NCI-H1436 treated with DMSO at 0.1 percent for 48 hours (cell line): ENCODE measurements at places on chromosomes 1 and 21.

- no peak for DNase-seq
Observed at GRCh38 chr1:216894494-216894893, 171.3 kb upstream of the ESRRG start.

DNA sequence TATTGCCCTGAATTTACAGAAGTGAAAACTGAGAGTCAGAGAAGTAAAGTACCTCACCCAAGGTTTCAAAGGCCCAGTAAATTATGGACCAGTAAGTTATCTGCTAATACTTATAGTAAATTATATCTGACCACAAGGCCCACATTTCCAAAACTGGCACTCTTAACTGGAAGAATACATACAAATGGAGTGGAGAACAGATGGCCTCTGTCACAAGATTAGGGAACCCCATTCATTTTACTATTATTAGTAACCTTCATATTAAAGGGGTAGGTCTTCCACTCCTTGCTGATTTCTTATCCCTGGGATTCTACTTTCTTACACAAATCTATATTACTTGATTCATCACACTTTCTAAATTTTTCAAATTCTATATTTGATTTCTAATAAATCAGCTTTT is 588.8 kb downstream of the NEGR1 start:
- DNase-seq: no peak

- no peak for DNase-seq
Observed at GRCh38 chr1:21068937-21069336, 107.8 kb downstream of the EIF4G3 start.

- DNase-seq: no peak
Observed at GRCh38 chr1:220928725-220929300, 49.6 kb downstream of the HLX start.

DNA sequence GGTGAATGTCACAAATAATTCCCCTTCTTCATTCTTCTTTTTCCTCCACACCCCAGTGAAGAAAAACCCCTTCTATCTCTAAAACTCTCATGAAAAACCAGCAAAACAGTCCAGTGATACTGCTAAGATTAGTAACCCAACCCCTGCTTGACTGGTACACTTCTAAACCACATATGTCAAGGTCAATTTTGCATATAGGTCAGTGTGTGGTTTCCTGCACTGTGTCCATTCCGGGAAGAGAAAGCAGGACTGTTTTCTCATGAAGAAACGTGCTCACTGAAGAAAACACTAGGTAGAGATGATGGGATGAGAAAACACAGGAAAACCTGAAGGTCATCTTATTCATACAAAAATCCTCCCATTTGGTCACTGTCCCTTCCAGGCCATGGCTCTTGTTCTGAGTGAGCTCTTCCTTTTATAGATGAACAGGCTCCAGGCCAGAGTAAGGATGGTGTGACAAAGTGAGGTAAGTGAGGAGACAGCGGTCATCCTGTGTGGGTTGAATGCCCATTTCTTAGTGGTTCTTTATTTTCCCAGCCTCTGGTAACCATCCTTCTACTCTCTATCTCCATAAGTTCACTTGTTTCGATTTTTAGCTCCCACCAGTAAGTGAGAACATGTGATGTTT is 122.7 kb downstream of the FASLG start:
- DNase-seq: no peak

DNA sequence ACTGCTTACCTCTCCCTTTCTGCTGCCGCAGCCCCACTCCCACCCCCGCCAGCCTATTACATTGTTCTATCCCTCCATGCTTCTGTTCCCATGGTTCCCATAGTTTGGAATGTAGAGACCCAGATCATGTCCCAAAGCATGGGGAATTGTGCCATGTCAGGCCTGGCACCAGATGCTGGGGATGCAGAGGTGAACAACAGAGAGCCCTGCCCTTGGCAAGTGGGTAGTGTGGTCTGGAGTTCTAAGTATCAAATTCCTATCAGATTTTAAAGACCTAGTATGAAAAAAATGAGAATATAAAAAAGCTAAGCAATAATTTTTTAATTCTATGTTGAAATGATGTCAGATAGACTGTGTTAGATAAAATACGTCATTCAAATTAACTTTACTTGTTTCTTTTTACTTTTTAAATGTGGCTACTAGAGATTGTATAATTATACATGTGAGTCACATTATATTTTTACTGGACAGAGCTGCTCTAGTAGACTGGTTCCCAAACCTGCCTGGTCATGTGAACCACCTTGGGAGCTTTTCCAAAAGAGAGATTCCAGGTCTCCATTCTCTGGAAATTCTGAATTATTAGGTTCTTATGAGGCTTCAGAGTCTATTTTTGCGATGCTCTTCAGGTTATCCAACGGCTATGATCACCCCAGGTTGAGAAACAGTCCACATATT is 113.0 kb upstream of the DAB1 start:
- no peak for DNase-seq

DNA sequence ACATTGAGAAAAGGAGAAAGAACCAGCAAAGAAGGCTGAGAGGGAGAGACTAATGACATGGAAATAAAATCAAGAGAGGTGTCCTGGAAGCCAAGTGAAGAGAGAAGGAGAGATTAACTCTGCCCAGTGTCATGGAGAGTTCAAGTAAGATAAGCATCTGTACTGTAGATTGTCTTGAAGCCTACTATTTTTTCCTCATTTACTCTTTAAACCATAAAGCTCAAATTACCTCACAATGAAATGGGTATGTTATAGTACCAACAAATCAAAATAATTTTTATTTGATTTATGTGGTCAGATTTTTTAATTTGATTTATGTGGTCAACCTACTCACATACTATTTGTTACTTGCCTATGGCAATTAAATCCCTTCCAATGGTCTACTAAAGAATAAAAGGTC is 5.2 kb upstream of the PALMD start:
- DNase-seq: no peak

DNA sequence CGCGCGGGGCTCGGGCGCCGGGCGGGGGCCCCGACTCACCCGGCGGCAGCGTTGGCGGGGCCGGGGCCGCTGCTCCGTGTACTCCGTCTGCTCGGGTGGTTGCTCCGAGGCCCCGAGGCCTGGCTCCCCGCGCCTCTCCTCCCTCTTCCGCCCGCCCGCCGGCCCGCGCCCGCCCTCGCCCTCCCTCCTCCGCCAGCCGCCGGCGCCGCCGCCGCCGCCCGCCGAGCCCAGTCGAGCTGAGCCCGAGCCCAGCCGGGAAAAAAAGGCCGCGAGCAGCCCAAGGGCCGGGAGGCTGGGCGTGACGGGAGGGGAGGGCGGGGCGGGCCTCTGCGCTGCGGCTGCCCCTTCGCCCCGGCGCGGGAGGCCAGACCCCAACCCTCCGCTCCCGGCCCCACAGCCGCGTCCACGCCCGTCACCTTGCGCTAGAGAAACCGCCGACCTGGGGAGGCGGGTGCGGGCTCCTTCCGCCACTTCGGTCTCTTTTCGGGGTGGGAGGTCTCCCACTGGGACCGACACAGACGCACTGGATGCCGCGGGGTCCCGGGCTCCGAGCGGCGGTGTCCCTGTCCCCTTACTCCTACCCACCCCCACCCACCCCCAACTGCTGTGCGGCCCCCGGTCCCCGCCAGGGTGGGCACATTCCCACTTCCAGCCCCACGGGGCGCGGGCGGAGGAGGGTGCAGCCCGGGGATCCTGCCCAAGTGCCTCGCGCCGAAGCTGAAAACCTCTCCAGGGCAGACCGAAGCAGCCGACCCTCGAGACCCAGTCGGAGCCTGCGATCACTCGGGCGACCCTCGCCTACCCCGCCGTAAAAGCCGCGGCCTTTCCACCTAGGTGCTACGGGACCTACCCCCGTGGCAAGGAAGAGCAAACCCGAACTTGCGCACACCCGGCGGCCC is at the start of gene CERS2:
TSS of gene CERS2 (minus strand) at position 256 of the 899 bp plus-strand sequence. CDS start 5,745 bp downstream, outside the sequence.
- DNase-seq: no peak

- no peak for DNase-seq
Observed at GRCh38 chr1:24992761-24993211, 62.7 kb upstream of the RUNX3 start.

DNA sequence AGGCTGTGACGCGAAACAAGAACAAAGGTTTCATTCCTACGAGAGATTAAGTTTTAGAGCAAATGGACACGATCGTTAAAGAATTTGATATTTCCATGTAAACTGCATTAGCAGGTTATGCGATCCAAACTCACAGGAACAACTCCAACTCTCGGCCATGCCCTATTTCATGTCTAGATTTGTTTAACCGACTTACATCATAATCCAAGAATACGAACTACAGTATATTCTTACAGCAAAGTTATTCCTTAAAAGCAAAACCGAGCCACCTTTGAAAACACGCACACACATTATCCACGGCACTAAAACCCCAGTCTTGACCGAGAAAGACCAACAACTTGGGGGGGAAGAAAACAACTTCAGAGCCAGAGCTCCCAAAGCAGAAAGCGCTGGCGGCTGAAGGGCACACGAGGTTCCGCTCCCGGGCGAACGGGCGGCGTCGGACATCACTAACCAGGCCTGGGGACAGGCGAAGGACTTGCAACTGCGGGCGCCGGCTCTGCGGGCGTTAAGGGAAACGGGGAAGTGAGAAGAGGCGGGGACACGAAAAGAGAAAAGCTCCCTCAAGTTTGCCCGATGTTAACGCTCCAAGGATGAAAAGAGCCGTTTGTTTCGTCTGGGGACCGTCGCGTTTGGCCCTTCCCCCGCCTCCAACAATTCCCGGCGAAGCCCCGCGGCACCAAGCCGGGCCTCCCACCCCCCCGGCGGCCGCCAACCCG is 690 bp downstream of the B3GALNT2 start:
- DNase-seq: no peak

- DNase-seq: no peak
Observed at GRCh38 chr1:21774835-21775549, 8.0 kb downstream of the USP48 start.

GRCh38 chr1:79695138-79695537 is 688.6 kb upstream of the ADGRL4 start:
- DNase-seq: no peak

DNA sequence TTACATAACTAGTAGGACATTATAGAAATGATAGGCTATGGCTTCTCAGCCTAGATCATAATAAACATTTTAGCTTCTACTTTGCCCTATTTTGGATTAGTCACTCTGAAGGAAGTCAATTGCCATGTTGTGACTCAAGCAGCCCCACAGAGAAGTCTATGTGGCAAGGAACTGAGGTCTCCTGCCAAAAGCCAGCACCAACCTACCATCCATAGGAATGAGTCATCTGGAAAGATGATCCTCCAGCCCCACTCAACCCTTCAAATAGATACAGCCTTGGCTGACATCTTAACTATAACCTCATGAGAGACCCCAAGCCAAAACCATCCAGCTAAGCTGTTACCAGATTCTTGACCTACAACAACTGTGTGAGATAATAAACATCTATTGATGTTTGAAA is 76.3 kb upstream of the BEND5 start:
- DNase-seq: no peak

DNA sequence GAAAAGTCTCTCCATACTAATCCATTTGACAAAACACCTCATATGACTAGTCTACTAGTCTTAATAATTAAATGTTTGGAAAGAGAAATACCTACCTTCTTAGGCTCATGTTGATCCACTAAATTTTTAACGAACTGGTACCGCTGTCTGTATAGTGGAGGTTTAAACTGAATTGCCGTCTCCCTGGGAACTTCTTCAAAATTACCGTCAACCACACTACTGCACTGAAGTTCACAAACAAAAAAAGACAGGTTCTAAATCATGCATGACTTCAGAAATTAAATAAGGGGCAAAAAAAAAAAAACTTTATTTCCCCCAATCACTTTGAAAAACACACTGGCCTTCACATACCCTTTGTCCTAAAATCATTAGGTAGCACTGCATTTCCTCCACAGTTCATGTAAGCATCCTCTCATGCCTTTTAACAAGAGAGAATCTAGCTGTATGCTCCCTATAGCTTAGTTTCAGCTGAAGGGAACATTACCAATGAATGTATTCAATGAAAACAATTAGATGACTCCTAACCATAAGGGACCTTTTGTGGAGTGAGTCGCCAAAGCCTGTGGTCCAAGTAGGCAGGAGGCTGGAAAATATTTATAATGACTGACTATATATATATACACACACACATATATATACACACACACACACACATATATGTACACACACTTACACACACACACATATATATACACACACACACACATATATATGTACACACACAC is 3.4 kb downstream of the HENMT1 start:
- DNase-seq: no peak

DNA sequence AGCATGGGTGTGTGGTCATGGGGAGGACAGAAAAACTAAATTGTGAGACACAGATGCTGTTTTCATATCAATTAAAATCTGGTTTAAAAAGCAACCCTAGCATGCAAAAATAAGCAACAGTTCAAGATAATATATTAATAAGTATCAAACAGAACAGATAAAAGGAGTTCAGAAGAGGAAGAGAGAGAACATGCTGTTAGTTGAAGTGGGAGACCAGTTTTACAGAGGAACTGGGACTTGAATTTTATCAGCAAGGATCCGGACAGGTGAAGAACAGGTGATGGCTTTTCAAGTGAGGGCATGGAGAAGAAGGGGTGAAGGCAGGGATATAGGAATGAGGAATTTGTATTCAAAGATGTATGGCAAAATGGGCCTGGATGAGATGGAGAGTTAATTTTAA is 75.9 kb downstream of the PRRX1 start:
- no peak for DNase-seq

DNA sequence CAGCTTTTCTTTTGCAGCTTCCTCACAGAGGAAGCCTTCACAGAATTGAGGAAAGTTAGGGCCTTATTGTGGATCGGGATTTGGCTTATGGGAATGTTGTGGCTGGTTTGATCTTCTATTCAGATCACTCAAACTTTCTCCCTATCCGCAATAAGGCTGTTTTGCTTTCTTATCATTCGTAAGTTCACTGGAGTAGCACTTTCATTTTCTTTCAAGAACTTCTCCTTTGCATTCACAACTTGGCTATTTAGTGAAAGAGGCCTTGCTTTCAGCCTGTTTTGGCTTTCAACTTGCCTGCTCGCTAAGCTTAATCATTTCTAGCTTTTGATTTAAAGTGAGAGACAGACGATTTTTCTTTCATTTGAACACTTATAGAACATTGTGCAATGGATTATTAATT is 181.9 kb upstream of the B3GALT2 start:
- DNase-seq: no peak

GRCh38 chr1:20373764-20374163 is 83.1 kb downstream of the VWA5B1 start:
- no peak for DNase-seq

DNA sequence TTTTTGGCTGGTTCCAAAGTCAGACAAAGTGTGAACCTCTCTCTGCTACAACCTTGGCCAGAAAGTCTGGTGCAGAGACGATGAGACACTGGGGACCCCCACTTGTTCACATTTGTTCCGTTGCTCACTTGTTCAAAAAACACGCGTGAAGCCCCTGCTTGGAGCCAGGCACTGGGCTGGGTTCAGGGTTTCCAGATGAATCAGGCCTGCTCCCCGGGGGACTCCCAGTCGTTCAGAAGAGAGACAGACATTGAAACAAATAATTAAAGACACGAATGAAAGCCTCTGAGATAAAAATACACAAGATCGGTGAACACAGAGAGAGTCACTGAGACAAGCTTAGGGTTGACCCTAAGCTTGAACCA is 101.5 kb upstream of the RUNX3 start:
- DNase-seq: no peak

- no peak for DNase-seq
Observed at GRCh38 chr1:167059045-167059808, 30.9 kb downstream of the GPA33 start.

GRCh38 chr1:19257178-19257914 is 5.7 kb downstream of the MRTO4 start:
- no peak for DNase-seq
